ENCODE measurements at places on chromosomes 2 and 18. TPM values are rescaled to one million over a fixed set of nuclear protein-coding genes. Genes with fewer than 3 reads are reported as not detected.

Gene CXCR4
- 83.3 TPM for total RNA-seq

GRCh38 chr2:85702172-85702571, 8.0 kb downstream of the GNLY start:
- no peaks in the 10 kb centered on the region for H3K36me3 ChIP-seq
- no peak for DNase-seq
- H3K4me1 ChIP-seq, result peaks cover 68% of the 10 kb centered on the region
- no peak overlapping the region for H3K4me3 ChIP-seq

DNA sequence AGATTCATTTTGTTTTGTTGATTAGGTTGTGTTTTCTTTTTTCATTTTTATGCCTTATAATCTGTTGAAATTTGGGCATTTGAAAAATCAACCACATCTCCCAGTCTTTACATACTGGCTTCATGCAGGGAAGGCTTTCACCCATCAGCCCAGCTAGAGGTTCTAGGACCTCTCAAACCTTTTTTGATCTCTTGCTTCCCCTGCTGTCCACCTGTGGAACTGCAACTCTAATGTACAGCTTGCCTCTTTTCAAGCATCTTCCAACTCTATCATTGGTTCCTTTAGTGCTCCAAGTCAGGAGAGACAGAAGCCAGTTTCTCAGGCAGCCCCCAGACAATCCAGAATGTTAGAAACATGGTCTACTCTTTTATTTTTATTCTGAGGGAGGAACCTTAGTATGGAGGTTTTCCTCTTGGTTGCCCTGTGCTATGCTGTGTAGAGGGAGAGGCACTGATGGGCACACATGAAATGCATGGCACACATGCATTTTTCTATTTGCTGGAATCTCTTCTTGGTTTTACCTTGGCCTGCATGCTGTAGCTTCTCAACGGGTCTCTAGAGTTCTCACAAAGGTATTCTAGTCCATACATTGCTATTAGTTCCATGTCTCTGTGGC, 107.2 kb upstream of the L3MBTL4 start:
- no peaks in the 10 kb centered on the region for H3K36me3 ChIP-seq
- peak; percentile 3 for DNase-seq
- H3K4me3 ChIP-seq, result no peak overlapping the region
- H3K4me1 ChIP-seq, result no peaks in the 10 kb centered on the region
- H3K27me3 ChIP-seq, result no peaks in the 10 kb centered on the region
- H3K27ac ChIP-seq, result no peak overlapping the region

- H3K36me3 ChIP-seq, result no peaks in the 10 kb centered on the region
- H3K27ac ChIP-seq, result no peak overlapping the region
- H3K4me1 ChIP-seq, result no peaks in the 10 kb centered on the region
- H3K27me3 ChIP-seq, result peaks cover 2% of the 10 kb centered on the region
Observed at GRCh38 chr2:168814046-168814445, 11.6 kb downstream of the NOSTRIN start.

DNA sequence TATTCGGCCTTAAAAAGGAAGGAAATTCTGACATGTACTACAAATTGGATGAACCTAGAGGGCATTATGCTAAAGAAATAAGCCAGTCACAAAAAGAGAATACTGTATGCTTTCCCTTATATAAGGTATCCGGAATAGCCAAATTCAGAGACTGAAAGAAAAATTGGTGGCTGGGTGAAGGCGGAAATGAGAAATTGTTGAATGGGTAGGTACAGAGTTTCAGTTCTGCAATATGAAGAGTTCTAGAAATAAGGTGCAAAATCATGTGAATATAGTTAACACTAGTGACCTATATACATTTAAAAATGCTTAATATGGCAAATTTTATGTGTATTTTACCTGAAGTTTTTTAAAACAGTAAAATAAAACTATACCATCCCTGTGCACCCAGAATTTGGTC, 43.1 kb downstream of the RMP24 start:
- no peaks in the 10 kb centered on the region for H3K4me1 ChIP-seq
- no peaks in the 10 kb centered on the region for H3K36me3 ChIP-seq
- H3K27me3 ChIP-seq, result no peaks in the 10 kb centered on the region
- H3K4me3 ChIP-seq, result no peak overlapping the region

- H3K4me1 ChIP-seq, result peaks cover 29% of the 10 kb centered on the region
- no peaks in the 10 kb centered on the region for H3K27me3 ChIP-seq
- DNase-seq, result no peak
- peaks cover 61% of the 10 kb centered on the region for H3K36me3 ChIP-seq
- H3K27ac ChIP-seq, result peak overlapping the region; percentile 8
- no peak overlapping the region for H3K4me3 ChIP-seq
Observed at GRCh38 chr2:230203110-230203676, 16.6 kb downstream of the SP110 start.

- H3K36me3 ChIP-seq, result no peaks in the 10 kb centered on the region
- no peak overlapping the region for H3K4me3 ChIP-seq
- H3K27ac ChIP-seq, result no peak overlapping the region
Observed at GRCh38 chr2:122319539-122320132, 564.2 kb downstream of the TSN start.
